ENCODE measurements at places on chromosomes 7 and 10.

GRCh38 chr7:131502810-131503508, 53.5 kb downstream of the PODXL start:
- no peak for DNase-seq

DNA sequence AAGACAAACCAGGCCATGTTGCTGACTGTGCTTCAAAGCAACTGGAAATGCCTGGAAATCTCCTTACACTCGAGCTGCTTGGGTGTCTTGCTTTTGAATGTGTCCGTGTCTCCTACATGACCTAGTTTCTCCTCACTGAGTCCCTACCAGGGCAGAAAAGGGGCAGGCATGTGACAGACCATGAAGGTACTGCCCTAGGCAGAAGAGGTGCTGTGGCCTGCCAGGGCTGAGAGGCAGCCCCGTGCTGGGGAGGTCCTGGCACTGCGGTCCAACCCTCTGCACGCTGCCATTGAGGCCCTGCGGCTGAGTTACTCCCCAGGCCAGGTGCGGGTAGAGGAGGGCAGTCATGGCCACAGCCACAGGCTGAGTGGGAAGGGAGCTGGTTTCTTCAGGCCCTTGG, 159.3 kb downstream of the LYZL1 start:
- DNase-seq = no peak

- DNase-seq = no peak
Observed at GRCh38 chr10:70481831-70482530, 3.4 kb downstream of the PALD1 start.

DNA sequence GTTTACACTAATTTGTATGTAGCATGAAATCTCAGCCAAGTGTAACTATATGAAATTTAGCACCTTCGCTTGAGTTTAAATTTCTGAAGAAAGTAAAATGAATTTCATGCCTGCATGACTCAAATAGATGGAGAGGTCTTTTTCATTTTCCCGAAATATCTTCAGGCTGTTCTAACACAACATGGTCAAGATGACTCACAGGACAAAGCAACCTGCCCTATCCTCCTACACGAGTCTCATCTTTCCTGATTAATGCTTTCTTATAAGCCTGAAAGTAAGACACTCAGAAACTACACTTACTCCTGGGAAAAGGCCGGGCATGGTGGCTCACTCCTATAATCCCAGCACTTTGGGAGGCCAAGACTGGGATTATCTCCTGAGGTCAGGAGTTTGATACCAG, 41.2 kb downstream of the CH25H start:
- no peak for DNase-seq

- no peak for DNase-seq
Observed at GRCh38 chr10:66786709-66787108, 139.1 kb upstream of the LRRTM3 start.

GRCh38 chr7:158611541-158611940, 23.9 kb upstream of the PTPRN2 start:
- no peak for DNase-seq

DNA sequence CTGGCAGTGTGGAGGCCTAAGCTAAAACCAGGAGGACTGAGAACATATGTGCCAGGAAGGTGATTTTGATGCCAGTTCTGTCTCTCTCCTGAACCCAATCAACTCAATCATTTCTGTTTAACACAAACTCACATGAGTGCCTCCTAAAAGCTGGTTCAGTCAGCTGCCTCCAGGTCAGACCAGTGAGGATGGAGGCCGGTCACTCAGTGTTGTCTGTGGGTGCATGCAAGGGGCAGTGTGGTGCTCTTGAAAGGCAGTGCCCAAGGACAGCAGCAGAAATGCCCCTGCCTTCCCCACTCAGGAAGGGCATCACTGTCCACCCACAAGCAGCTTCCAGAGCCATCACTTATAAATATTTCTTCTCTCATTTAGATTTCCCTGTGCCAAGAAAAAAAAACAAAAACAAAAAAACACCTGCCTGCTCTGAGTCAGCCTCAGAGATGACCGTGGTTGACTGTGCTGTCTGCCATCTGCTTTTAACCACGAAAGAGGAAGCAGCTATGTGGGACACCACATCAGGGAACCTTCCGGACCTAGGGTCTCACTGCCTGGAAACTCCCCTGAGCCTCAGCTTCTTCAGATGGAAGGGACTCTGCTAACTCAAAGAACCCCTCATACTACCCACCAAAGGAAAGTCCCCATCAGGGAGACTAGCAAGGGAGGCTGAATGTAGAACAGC, 39.1 kb downstream of the VOPP1 start:
- no peak for DNase-seq

DNA sequence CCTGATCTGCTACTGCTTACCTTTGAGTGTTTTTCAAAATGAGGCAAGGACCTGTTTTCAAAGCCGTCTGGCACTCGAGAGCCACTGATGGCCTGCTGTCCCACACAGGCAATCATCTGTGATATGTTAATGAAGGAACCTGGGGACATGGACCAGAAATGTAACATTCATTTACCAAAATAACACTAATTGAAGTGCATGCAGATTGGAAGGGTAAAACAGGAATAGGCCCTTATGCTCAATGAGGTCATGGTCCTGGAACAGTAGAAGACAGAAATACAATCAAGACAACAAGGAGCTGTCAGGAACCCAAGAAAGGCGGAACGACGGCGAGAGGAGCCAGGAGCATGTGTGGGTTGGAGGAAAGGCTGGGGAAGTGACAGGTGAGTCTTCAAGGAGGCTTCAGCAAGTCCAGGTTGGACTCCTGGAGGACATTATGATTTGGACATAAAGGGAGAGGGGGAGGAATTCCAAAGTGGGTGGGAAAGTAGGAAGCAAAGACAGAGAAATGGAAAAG, 28.3 kb downstream of the POLR3A start:
- DNase-seq = no peak

DNA sequence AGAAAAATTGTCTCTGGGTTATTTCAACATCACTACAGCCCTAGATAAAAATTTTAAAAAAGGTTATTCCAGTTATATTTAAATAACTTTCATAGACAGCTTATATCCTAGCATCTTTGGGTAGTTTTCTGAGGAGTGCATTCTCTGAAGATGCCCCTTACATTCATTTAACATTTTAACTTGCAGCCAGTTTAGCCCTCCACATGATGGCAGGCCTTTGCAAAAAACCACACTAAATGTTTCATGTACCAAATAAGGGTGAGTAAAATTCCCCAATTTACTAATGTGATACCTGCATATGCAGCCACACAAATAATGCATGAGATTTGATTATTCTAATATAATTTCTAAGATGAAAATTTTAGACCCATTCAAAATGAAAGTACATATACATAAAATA, 108.4 kb upstream of the ZWINT start:
- no peak for DNase-seq

- DNase-seq = no peak
Observed at GRCh38 chr10:4296161-4296560, 511.2 kb upstream of the KLF6 start.

DNA sequence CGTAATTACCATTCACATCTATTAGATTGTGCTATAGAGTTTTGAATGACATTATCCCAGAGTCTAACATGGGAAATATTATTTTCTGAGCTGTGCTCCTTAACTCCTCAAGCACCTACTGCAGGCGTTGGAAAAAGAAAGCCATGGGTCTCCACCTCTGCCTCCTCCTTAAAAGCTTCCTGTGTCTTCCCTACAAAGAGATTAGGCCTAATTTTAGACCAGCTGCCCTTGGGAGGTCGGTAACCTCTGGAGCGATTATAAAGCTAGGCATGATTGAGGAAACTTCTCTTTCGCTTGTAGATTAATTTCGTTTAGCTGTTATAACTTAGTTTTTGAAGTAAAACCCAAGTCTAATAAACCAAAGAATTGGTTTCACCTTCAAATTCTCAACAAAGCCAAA, 75.2 kb downstream of the PLXDC2 start:
- no peak for DNase-seq

GRCh38 chr10:13165177-13165576, 3.8 kb downstream of the MCM10 start:
- DNase-seq = no peak

Data from NCI-H774 (cell line).